ENCODE measurements at places on chromosomes 1 and 21. TPM values are rescaled to one million over a fixed set of nuclear protein-coding genes. Genes with fewer than 3 reads are reported as not detected.

The RCAN3 gene
- 0.95 TPM for polyA plus RNA-seq

The SPATA21 gene
- 0.14 TPM for polyA plus RNA-seq

The RIIAD1 gene
- polyA plus RNA-seq, result 0.59 TPM

The SAMSN1 gene
- 1.6 TPM for polyA plus RNA-seq

The KRTAP11-1 gene
- polyA plus RNA-seq, result 0.18 TPM

The KCNE2 gene
- polyA plus RNA-seq, result 0.71 TPM

The CFHR4 gene
- 0.84 TPM for polyA plus RNA-seq

The KIF2C gene
- polyA plus RNA-seq, result 9.7 TPM

The ATXN7L2 gene
- 35.9 TPM for polyA plus RNA-seq

The AADACL3 gene
- not detected for polyA plus RNA-seq

The INTS3 gene
- 48.6 TPM for polyA plus RNA-seq

The OLFML2B gene
- 212 TPM for polyA plus RNA-seq

The ATPAF1 gene
- polyA plus RNA-seq, result 54.1 TPM
